ENCODE measurements at places on chromosomes 1 and 21.

- DNase-seq, result no peak
Measured at GRCh38 chr1:114755006-114755931, 2.5 kb downstream of the CSDE1 start.

- DNase-seq, result no peak
Measured at GRCh38 chr21:34688145-34688544, 19.4 kb downstream of the CLIC6 start.

GRCh38 chr1:74629283-74629682, 44.3 kb downstream of the ERICH3 start:
- no peak for DNase-seq

- DNase-seq, result no peak
Measured at GRCh38 chr1:67390041-67390887, 39.9 kb downstream of the SERBP1 start.

- no peak for DNase-seq
Measured at GRCh38 chr1:235239851-235240250, 78.8 kb upstream of the RBM34 start.

GRCh38 chr1:109472779-109473178, 6.4 kb downstream of the SYPL2 start:
- no peak for DNase-seq

DNA sequence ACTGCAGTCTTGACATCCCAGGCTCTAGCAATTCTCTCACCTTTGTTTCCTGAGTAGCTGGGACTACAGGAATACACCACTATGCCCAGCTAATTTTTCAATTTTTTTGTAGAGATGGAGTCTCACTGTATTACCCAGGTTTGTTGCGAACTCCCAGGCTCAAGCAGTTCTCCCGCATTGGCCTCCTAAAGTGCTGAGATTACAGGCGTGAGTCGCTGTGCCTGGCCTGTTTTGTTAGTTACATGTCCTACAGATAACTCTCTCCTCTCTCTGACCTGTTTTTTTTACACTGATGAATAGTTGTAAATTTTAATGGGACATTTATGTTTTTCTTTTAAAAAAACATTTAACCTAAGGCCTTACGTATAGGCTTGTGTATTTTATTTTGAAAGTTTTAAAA, 19.8 kb downstream of the PTBP2 start:
- no peak for DNase-seq

- DNase-seq, result no peak
Measured at GRCh38 chr21:32844653-32845436, 73.3 kb upstream of the PAXBP1 start.

DNA sequence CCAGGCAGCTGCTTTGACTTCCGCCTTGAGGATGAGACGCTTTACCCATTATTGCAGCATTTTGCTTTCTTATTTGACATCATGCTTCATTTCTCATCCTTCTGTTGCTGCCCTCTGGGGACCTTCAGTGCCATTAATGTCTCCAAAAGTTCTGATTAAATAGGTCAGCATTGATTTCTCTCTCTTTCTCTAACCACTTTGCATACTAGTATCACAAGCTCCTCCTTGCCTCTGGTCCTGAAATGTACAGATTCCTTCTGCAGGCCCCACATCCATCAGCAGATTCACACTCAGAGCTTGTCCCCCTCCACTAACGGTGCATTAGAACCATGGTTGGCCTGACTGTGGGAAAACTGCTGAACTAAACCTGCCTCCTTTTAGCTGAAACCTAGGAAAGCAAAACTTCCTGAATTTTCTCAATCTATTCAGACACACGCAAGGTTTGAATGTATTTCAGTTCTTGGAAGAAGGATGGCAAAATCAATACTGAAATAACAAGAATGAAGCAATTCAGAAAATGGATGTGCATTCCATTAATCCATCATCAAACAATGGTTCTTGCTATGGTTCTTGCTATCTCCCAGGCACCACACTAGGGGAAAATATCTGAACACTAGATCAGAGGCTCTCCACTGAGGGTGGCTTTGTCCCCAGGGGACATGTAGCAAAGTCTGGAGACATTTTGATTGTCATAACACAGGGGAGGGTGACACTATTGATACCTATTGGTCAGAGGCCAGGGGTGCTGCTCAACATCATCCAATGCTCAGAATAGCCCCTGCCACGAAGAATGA, 154.5 kb downstream of the PCP4 start:
- DNase-seq, result no peak

DNA sequence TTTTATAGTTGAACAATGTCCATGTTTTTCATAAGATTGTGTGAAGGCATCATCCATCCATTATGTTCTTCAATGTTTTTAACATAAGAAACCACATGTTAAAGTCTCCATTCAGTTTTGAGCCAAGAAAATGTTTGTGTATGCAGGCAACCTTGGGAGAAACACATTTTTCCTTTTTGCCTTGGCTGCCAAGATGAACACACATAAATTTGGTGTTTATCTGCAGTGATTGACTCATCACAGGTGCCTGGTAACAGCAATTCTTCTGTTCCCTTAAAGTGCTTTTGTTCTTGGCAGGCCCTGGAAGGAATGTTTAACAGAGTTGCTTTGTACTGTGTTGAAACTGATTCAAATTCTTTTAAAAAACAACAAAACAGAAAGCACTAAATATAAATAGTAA, 709.9 kb upstream of the ADGRL4 start:
- DNase-seq, result no peak

DNA sequence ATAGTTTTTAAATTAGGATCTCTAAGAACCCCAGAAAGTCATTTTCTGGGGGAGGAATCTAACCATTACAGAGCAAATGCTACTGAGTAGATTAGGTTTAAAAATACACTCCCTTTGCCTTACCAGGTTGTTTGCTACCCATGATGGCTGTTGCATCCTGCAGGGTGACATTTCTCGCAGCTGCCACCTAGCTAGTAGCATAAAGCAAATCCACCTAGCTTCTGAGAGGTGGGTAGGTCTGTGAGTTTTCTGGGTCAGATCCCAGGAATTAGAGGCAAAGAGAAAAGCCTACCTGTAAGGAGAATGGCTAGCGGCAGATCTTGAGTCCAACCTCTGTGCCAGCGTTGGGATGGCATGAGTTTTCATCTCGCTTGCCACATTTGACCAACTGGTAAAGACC, 95.9 kb downstream of the DAB1 start:
- DNase-seq, result no peak

DNA sequence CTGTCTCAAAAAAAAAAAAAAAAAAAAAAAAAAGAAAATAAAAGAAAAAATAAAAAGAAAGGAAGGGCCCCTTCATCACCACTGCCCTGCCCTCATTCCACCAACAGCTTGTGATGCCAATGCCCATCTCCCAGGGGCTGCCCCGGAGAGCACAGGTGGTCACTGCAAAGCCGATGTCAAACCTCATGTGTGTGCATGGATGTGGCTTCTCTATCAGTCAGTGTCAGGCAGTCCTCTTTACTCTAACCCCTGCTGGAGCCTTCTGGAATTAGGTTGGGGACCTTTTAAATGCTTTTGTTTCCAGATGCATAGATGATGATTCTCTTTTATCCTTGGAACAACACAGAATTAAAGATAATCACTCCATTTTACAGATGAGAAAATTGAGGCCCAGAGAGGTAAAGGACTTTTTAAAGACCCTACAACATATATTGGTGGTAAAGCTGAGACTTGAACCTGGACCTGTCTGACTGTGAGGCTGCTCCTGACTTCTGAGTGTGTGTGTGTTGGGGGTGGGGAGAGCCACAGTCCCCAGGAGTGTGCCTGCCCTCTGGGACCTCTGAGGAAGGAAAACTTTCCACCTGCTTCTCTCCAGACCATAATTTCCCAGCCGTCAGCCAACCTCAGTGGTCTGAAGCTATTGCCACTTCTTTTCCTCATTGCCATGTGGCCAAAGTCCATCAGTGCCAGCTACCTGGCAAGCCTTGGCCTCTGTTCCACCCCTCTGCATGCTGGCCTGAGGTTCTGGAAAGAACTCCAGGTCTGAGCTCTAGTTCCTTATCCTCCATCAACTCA, 3.0 kb upstream of the TMEM54 start:
- no peak for DNase-seq

GRCh38 chr1:84031802-84032327, 32.9 kb upstream of the TTLL7 start:
- DNase-seq, result no peak

GRCh38 chr1:67020304-67020703, 33.6 kb downstream of the SLC35D1 start:
- DNase-seq, result no peak

- DNase-seq, result no peak
Measured at GRCh38 chr1:25531082-25531461, 12.3 kb upstream of the LDLRAP1 start.

DNA sequence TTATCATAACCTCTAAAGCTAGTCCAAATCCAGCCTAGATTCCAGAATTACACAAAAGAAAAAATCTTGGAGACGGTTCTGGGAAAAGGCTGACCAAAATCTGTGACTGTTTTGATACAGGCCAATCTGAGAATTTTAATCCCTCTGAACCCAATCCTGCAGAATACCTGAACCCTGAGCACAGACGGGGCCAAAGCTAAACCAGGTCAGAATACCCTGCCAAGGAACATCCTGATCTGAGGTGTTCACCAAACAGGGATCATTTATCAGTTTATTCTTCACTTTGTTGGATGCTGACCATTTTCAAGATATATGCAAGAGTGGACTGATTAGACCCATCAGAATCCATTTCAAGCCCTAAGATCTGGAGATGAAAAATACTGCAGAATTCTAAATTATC, 3.6 kb downstream of the RC3H1 start:
- no peak for DNase-seq

DNA sequence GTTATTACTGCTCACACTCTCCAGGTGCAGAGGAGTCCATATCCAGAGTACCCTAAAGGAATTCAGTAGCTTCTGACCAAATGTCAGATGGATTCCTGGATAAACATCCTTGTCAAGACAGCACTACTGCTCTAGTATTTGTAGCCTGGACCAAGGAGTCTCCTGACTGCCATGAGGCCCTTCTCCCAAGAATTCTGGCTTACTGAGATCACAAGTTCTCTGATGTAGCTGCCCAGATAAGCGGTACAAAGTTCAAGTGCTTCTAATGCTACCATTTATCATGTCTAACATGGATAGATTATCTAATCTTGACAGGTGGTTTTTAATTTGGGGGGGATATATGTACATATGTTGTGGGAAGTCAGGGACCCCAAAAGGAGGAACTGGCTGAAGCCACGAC, 196.6 kb upstream of the HMCN1 start:
- DNase-seq, result no peak

- no peak for DNase-seq
Measured at GRCh38 chr1:93519199-93519829, 71.4 kb downstream of the FNBP1L start.

GRCh38 chr1:231821281-231821680, 194.7 kb downstream of the DISC1 start:
- no peak for DNase-seq

- DNase-seq, result no peak
Measured at GRCh38 chr1:20093303-20093702, 23.3 kb downstream of the PLA2G5 start.

DNA sequence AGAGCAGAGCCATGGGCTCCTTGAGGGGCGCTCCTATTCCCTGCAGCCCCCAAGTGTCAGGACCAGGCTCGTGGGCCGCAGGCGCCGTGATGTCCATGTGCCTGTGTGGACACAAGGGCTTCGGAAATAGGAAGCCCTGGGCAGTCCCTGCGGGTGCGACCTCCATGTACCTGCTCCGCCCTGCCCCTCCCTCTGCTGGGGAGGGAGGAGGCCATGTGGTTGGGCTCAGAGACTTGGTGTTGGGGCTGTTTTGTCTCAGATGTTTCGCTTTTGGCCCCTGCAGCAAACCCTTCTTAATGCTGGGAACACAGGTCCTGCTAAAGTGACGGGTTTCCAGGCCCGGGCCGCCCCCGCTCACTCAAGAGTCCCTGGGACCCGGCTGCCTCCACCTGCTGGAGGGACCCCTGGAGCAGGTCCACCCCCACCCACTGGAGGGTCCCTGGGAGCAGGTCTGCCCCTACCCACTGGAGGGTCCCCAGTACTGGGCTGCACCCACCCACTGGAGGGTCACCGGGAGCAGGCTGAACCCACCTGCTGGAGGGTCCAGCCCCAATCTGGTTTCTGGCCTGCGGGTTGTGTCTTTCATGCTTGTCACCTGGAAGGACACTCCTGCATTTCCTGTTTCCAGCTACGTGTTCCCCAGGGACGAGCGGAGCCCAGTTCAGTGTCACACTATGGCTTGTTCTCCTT, 156.5 kb downstream of the PEX14 start:
- no peak for DNase-seq

- no peak for DNase-seq
Measured at GRCh38 chr1:35923791-35924221, 7.1 kb upstream of the AGO3 start.

- no peak for DNase-seq
Measured at GRCh38 chr1:224357626-224358124, 996 bp downstream of the CNIH4 start.

- DNase-seq, result no peak
Measured at GRCh38 chr21:37367336-37367702, 746 bp downstream of the DYRK1A start.

DNA sequence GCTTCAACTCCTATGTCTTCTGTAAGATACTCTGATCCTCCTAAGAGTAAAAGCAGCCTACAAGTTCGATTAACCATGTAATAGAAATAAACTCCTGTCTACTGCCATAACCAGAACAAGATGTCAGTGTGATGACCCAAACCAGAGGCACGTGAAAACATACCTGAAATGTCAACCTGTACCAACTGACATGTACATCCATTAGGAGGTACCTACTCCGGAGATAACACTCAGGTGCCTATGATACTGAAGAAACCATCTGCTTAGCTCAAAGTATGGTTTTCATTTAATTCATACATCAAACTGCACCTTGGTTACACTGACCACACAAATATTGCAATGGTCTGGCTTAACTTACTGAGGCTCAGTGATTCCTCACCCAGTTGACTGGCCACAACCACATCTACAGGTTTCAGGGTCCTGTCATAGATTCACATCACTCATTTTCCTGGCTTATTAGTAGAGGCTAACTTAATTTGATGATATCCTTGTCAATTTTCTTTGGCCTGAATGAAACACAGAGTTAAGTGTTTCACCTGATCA, 4.4 kb downstream of the ITPKB start:
- no peak for DNase-seq

GRCh38 chr1:159839116-159839849, 12.6 kb downstream of the SLAMF8 start:
- DNase-seq, result no peak

All from activated CD8-positive, alpha-beta memory T cell treated with anti-CD3 and anti-CD28 coated beads for 24 hours (primary cell).